Thoracic aorta (tissue), 2 donors: ENCODE measurements at places on chromosomes 2 and 18. TPM values are rescaled to one million over a fixed set of nuclear protein-coding genes. Genes with fewer than 3 reads are reported as not detected.

- no peak overlapping the region for H3K4me3 ChIP-seq
- H3K4me1 ChIP-seq, result no peaks in the 10 kb centered on the region
- no peak overlapping the region for H3K27ac ChIP-seq
- DNase-seq, result no peak
- H3K36me3 ChIP-seq, result no peaks in the 10 kb centered on the region
Measured at GRCh38 chr18:35172009-35172408, 68.8 kb upstream of the ZNF397 start.

DNA sequence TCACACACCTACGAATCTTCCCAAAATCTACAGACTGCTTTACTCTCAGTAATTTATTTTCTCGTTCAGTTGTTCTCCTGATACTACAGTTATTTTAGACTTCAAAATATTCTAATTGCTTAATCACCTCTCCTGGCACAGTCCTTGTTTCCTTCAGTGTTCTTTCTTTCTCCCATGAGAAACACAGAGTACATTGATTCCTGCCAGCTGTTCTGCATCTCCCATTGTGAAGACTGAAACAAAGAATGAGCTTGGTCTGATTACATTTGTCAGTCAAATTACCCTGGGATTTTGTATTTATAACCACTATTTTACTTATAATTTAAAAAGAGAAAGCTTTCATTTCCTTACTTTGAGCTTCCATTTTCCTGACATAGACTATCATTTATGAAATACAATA is 63.9 kb upstream of the TANK start:
- no peaks in the 10 kb centered on the region for H3K36me3 ChIP-seq
- no peak overlapping the region for H3K4me3 ChIP-seq
- no peak overlapping the region for H3K27ac ChIP-seq
- H3K27me3 ChIP-seq, result no peaks in the 10 kb centered on the region
- no peaks in the 10 kb centered on the region for H3K4me1 ChIP-seq

GRCh38 chr18:64519201-64519600 is 370.3 kb upstream of the LINC00305 start:
- no peaks in the 10 kb centered on the region for H3K36me3 ChIP-seq
- H3K4me3 ChIP-seq, result no peak overlapping the region
- H3K4me1 ChIP-seq, result no peaks in the 10 kb centered on the region
- no peaks in the 10 kb centered on the region for H3K27me3 ChIP-seq
- no peak for DNase-seq

DNA sequence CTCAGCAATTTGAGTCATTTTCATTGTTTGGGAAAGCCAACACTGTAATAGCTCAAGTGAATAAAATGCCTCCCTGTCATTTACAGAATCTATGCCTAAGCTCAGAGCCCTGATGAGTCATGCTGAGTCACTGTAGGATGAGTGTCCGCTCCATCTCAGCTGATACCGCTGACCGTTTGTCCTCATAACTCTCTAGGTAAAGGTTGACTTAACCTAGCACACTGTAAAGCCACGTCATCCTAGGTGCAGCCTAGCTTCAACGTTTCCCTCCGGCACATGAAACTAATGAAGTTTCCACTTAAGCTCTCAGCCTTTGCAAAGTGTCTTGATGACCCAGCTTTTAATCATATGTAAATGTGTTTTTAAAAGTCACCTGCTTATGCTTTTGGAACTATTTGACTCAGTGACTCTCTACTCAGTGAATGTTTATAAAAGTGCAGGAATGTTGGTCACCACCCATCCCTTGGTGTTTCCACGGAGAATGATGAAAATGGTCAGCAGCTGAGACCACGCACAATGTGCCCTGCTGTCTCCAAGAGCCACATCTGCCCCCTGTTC is 154.0 kb downstream of the PMAIP1 start:
- no peaks in the 10 kb centered on the region for H3K27me3 ChIP-seq
- H3K27ac ChIP-seq, result no peak overlapping the region
- no peaks in the 10 kb centered on the region for H3K36me3 ChIP-seq
- no peaks in the 10 kb centered on the region for H3K4me1 ChIP-seq
- H3K4me3 ChIP-seq, result no peak overlapping the region
- DNase-seq, result no peak

DNA sequence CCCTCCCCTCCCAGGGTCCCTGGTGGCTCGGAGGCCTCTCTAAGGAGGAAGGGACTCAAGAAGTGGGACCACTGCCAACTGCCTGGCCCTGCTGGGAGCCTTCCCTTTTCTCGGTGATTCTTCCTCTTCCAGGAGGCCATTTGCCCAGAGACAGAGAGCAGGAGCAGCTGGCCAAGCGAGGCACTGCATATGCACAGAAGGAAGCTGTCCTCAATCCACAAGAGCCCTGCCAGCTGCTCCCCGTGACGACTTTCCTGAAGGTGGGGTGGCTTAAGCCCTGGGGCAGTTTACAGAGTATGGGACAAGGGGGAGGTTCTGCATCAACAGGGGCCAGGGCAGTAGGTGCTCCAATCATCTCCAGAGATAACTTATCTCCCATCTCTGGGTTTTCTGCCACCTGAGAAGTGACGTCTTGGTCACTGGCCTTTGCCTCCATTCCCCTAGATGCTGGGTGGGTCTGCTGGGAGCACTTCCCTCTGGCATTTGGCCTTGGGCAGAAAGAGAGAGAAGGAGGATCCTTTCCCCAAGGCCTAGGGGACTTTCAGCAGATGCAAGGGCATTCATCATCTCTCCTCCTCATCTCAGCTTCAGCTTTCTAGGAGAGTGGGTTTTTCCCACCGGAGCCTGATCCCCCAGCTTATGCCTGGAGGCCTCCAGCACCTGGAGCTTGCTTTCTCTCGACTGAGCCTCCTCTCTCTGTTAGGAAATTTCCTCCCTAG is 28.5 kb downstream of the CIB4 start:
- no peak for DNase-seq
- H3K4me1 ChIP-seq, result peaks cover 24% of the 10 kb centered on the region
- H3K27ac ChIP-seq, result peak overlapping the region; percentile 34

DNA sequence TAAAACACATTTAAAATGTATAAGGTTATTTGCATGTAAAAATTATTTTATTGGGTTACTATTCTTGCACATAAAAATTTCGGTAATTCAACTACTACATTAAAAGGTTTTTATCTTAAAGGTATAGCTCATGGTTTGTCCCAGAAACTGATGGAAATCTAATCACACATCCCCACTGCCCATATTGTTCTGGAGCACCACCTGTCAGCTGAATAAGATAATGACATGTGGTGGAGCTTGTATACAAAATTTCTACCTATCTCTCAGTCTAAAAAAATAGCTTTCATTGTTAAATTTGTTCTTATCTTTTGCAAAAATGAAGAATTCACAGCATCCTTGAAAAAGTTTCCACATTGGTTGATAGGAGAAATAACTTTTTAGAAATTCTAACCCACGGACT is 18.3 kb downstream of the ERBB4 start:
- H3K4me3 ChIP-seq, result no peak overlapping the region
- no peaks in the 10 kb centered on the region for H3K36me3 ChIP-seq
- DNase-seq, result no peak
- no peaks in the 10 kb centered on the region for H3K27me3 ChIP-seq
- H3K4me1 ChIP-seq, result peaks cover 6% of the 10 kb centered on the region
- H3K27ac ChIP-seq, result no peak overlapping the region

DNA sequence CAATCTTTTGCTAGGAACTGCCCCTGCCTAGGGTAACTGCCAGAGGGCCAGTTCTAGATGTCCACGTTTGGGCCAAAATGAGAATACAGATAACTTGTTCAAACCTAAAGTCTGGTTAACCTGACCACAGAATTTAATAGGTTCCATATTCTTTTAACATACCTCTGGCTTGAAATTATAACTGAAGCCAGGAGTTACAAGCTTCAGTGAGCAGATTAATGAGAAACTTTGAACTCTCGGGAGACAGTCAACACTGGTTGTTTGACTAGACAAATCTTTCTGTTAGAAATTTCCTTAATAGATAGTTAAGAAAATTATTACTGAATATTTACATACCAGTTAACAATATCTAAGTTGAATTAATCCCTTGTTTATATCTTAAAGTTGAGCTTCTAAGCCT is 110.0 kb upstream of the KLF7 start:
- no peaks in the 10 kb centered on the region for H3K4me1 ChIP-seq
- H3K27me3 ChIP-seq, result no peaks in the 10 kb centered on the region
- no peak for DNase-seq

GRCh38 chr2:177249038-177249437 is 15.5 kb downstream of the NFE2L2 start:
- H3K4me3 ChIP-seq, result no peak overlapping the region
- no peak for DNase-seq
- H3K27me3 ChIP-seq, result no peaks in the 10 kb centered on the region
- H3K36me3 ChIP-seq, result no peaks in the 10 kb centered on the region
- H3K4me1 ChIP-seq, result peaks cover 93% of the 10 kb centered on the region

DNA sequence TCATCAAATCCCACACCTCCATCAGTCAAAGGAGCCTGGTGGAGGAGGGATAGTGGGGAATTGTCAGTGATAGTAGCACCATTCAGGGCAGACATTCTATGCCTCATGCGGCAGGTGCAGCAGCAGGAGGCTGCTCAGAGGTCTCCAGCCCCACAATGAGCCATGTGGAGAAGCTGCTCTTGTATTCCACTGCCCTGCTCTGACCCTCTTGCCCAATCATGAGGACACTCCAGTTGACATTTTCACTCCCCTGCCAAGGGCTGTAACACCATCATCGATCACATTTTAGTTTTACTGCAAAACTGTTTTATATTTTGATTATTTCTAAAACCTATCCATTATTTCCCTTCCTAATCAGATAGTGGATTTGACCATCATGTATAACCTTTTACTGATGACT is 487.6 kb upstream of the KLHL29 start:
- no peak for DNase-seq
- no peak overlapping the region for H3K4me3 ChIP-seq
- no peaks in the 10 kb centered on the region for H3K4me1 ChIP-seq
- H3K27ac ChIP-seq, result no peak overlapping the region
- H3K36me3 ChIP-seq, result no peaks in the 10 kb centered on the region

DNA sequence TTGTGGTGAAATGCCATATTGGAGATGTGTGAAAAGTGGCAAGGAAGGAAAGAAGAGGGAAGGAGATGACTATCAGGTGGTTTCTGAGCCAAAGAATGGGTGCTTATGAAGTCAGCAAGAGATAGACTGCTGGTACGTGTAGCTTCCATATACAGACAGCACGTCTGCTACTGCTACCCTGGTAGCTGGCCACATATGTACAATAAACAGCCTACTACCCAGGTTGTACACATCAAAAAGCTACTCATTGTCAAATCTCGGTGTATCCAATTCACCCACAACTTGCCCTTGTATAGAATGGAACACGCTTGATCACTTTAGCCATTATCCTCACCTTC is 761.8 kb downstream of the LRRTM4 start:
- H3K36me3 ChIP-seq, result no peaks in the 10 kb centered on the region
- H3K27ac ChIP-seq, result no peak overlapping the region
- H3K27me3 ChIP-seq, result no peaks in the 10 kb centered on the region
- no peaks in the 10 kb centered on the region for H3K4me1 ChIP-seq

POU3F3 gene
- 2.0 TPM for total RNA-seq

RASGRP3 gene
- 16.2 TPM for total RNA-seq

- H3K36me3 ChIP-seq, result peaks cover 7% of the 10 kb centered on the region
- peaks cover 4% of the 10 kb centered on the region for H3K4me1 ChIP-seq
- no peak for DNase-seq
- no peak overlapping the region for H3K27ac ChIP-seq
Measured at GRCh38 chr18:50970006-50970405, 2.2 kb downstream of the ELAC1 start.

- H3K36me3 ChIP-seq, result no peaks in the 10 kb centered on the region
- H3K4me3 ChIP-seq, result no peak overlapping the region
- peaks cover 53% of the 10 kb centered on the region for H3K4me1 ChIP-seq
Measured at GRCh38 chr2:109244750-109245382, 115.9 kb downstream of the SH3RF3 start.

DNA sequence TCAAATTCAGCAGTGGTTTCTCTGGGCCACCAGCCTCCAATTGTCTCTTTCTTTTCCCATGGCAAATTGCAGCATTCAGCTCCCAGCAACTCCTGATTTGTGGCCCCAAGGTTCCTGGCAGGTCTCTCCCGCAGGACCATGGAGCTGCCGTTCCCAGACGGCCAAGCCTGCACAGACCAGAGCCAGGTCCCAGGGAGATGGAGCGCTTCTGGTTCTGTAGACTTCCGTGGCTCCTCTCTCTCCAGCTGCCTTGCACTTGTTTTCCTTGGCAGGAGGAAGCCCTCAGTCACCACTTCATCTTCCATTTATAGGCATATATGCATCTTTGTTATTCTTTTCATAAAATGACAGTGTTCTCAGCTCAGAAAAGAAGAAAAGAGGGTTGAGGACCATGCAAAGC is 21.7 kb downstream of the TNP1 start:
- H3K27me3 ChIP-seq, result no peaks in the 10 kb centered on the region
- peaks cover 5% of the 10 kb centered on the region for H3K4me1 ChIP-seq
- no peak for DNase-seq
- H3K36me3 ChIP-seq, result no peaks in the 10 kb centered on the region

GRCh38 chr2:235458839-235459273 is 35.0 kb upstream of the AGAP1 start:
- no peaks in the 10 kb centered on the region for H3K4me1 ChIP-seq
- H3K27ac ChIP-seq, result no peak overlapping the region
- H3K27me3 ChIP-seq, result no peaks in the 10 kb centered on the region
- no peak for DNase-seq
- H3K36me3 ChIP-seq, result no peaks in the 10 kb centered on the region

DNA sequence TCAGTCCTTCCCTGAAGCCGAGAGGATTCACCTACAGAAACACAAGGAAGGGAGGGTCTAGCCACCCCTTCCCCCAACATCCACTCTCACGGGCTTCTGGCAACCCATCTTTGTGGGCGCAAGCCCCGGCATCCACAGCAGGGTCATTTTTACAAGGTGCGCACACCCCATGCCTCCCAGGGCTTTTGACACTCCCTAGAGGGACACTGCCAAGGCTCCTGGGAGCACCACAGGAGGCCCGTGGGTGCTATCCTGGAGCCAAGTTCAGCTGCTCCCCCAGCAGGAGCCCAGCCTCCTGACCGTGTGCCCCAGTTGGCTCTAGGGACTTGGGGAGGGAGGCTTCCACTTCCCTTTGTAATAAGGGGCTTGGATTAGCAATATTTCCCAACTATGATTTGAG is 251.6 kb downstream of the TNS1 start:
- no peaks in the 10 kb centered on the region for H3K36me3 ChIP-seq
- H3K4me3 ChIP-seq, result no peak overlapping the region
- DNase-seq, result no peak
- H3K27ac ChIP-seq, result peak overlapping the region; percentile 76
- H3K27me3 ChIP-seq, result no peaks in the 10 kb centered on the region
- H3K4me1 ChIP-seq, result peaks cover 50% of the 10 kb centered on the region

MRO gene
- 6.3 TPM for total RNA-seq

GRCh38 chr2:238138331-238139195 is at the start of gene KLHL30:
Gene KLHL30 (plus strand): TSS chr2:238138668. CDS start chr2:238140755, 2,087 bp downstream.
- peak within 1 kb of the TSS; percentile 71 for H3K27ac ChIP-seq
- no peaks in the 10 kb centered on the region for H3K36me3 ChIP-seq
- peak; percentile 60 for DNase-seq
- peaks cover 27% of the 10 kb centered on the region for H3K4me1 ChIP-seq

DNA sequence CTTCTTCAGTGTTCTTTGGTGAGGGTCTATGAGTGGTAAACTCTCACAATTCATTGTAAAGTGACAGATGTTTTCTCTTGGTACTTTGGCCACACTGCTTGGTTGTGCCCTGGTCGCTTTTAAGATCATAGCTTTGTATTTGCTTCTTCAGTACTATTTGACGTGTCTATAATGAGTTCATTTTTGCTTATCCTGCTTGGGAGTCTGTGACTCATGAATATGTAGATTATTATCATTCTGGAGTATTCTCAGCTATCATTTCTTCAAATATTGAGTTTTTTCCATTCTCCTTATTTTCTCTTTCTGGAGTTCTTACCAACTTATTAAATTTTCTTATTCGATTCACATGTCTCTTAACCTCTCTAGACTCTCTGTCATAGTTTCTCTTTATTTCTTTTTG is 73.0 kb upstream of the HS6ST1 start:
- no peak overlapping the region for H3K4me3 ChIP-seq
- no peak for DNase-seq
- H3K27me3 ChIP-seq, result no peaks in the 10 kb centered on the region

PLGLB1 gene
- total RNA-seq, result 8.4 TPM

IL1F10 gene
- not detected for total RNA-seq

GRCh38 chr2:118151831-118152230 is 63.6 kb downstream of the INSIG2 start:
- no peak for DNase-seq
